Lower lobe of right lung (tissue), 2 donors: ENCODE measurements at places on chromosomes 5 and 9.

- no peak for DNase-seq
Measured at GRCh38 chr9:138077898-138078540, 200.4 kb downstream of the CACNA1B start.

DNA sequence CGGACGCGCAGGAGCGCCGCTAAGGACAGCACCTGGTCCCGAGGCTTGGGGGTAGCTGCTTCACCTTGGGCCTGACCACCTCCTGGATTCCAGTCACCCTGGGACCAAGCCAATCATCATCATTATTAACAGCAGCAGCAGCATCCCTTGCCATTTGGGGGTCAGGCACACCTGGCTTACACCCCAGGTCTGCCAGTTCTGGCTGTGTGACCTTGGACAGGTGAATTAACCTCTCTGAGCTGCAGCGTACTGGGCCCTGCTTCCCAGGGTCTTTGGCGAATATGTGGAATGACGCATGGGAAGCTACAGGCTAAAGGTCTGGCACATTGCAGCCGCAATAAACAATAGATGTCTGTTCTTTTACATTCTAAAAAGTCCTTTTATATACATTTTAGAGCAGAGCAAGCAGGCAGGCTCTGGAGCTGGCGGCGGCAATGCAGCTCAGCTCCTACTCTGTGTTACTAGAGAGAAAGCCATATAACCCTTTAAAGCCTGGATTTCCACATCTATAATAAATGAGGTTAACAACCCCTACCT, 97.8 kb upstream of the CPLX2 start:
- no peak for DNase-seq

DNA sequence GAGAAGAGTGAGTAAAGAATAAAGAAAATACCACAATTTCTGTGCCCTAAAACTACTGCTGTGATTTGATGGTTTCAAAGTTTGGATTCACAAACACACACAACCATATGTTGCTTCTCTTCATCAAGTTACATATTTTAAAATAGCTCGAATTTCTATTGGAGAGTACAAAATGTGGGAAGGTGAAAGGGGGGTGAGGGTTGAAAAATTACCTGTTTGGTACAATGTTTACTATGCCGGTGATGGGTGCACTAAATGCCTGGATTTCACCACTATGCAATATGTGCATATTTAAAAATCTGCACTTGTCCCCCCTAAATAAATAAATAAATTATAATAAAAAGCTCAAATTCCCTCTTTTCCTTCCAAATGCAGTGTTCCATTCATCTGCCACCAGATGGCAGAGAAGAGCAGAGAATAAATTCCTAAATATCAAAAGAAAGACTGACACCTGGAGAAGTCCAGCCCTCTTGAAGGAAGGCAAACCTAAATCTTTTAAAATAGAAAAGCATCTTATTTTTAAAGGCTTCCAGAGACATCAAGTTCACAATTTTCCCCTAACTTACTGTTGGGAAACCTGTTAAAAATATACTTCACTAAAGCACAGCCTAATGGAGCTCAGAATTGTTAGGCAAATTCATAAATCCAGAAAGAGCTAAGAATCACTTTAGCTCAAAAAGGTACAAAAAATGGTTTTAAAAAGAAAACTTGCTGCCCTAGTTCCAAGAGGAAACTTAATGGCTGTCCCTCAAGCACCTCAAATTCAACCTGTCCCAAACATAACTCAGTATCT, 24.8 kb upstream of the HNRNPA0 start:
- no peak for DNase-seq

DNA sequence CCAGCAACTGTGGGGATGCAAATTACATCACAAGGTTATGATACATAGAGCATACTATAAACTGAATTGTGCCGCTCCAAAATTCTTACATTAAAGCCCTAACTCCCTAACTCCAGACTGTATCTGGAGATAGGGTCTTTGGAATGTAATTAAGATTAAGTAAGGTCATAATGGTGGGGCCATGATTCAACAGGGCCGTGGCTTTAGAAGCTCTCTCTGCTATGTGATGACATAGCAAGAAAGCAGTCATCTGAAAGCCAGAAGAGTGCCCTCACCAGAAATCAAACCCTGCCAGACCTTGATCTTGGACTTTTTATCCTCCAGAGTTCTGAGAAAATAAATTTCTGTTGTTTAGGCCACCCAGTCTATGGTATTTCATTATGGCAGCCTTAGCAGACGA, 123.9 kb downstream of the FBXL17 start:
- DNase-seq, result no peak
